Daoy (cell line): ENCODE measurements at places on chromosomes 5 and 9. TPM values are rescaled to one million over a fixed set of nuclear protein-coding genes. Genes with fewer than 3 reads are reported as not detected.

The MLANA gene
- not detected in 2 replicates for total RNA-seq

The AFF4 gene
- 25.0 and 34.2 TPM in 2 replicates for total RNA-seq

The CER1 gene
- total RNA-seq = not detected in 2 replicates

The GFM2 gene
- 43.9 and 48.1 TPM in 2 replicates for total RNA-seq

The GABRB2 gene
- total RNA-seq = 0.09 and 0.11 TPM in 2 replicates

The ZMAT2 gene
- 84.2 and 124 TPM in 2 replicates for total RNA-seq

The ASPN gene
- total RNA-seq = not detected in 2 replicates

The REEP2 gene
- total RNA-seq = 3.4 and 12.3 TPM in 2 replicates

The TXNDC8 gene
- total RNA-seq = not detected in 2 replicates

The ZCCHC9 gene
- total RNA-seq = 46.6 and 49.0 TPM in 2 replicates

The NEUROG1 gene
- total RNA-seq = not detected in 2 replicates

The GLRA1 gene
- not detected in 2 replicates for total RNA-seq

The SEMA6A gene
- 0.34 and 4.9 TPM in 2 replicates for total RNA-seq

The GHR gene
- not detected in 2 replicates for total RNA-seq

The SPATA31C1 gene
- not detected in 2 replicates for total RNA-seq

The FBP2 gene
- not detected in 2 replicates for total RNA-seq

The TRPM6 gene
- 0.03 and 0.11 TPM in 2 replicates for total RNA-seq

The ANKRD18A gene
- total RNA-seq = 1.1 and 1.5 TPM in 2 replicates

The ACOT12 gene
- not detected in 2 replicates for total RNA-seq

The CAMK4 gene
- total RNA-seq = 20.1 and 28.1 TPM in 2 replicates

The DOK3 gene
- total RNA-seq = 3.7 and 3.9 TPM in 2 replicates

The C5orf58 gene
- not detected in 2 replicates for total RNA-seq

The HMMR gene
- total RNA-seq = 78.3 and 106 TPM in 2 replicates

The AP3S1 gene
- total RNA-seq = 109 and 194 TPM in 2 replicates

The ARID3C gene
- not detected in 2 replicates for total RNA-seq

The EQTN gene
- not detected in 2 replicates for total RNA-seq

The TEX48 gene
- total RNA-seq = not detected in 2 replicates

The SLC6A7 gene
- 0.06 TPM in 1 of 2 replicates, not detected in the other for total RNA-seq

The PIP5K1B gene
- 0.09 and 0.57 TPM in 2 replicates for total RNA-seq

The OTP gene
- total RNA-seq = 0.36 TPM in 1 of 2 replicates, not detected in the other

The TICAM2 gene
- total RNA-seq = 0.30 and 0.40 TPM in 2 replicates

The CCDC152 gene
- total RNA-seq = 5.2 and 7.2 TPM in 2 replicates

The PCDHB12 gene
- total RNA-seq = 2.1 and 3.6 TPM in 2 replicates

The IGFBPL1 gene
- 28.8 and 29.9 TPM in 2 replicates for total RNA-seq

The APBA1 gene
- 1.7 and 6.7 TPM in 2 replicates for total RNA-seq

The FUT7 gene
- total RNA-seq = not detected in 2 replicates

The SLC45A2 gene
- total RNA-seq = not detected in 2 replicates

The CAAP1 gene
- total RNA-seq = 20.2 and 46.1 TPM in 2 replicates

The OCLN gene
- total RNA-seq = 30.8 and 39.0 TPM in 2 replicates

The BNIP1 gene
- total RNA-seq = 35.5 and 46.8 TPM in 2 replicates

The FOXD4L5 gene
- total RNA-seq = not detected in 2 replicates

The EIF4E1B gene
- total RNA-seq = not detected in 2 replicates

The UBE2R2 gene
- total RNA-seq = 15.1 and 16.1 TPM in 2 replicates

The PFDN1 gene
- total RNA-seq = 144 and 162 TPM in 2 replicates

The SV2C gene
- 0.03 and 0.11 TPM in 2 replicates for total RNA-seq

The PCDHA13 gene
- total RNA-seq = 0.17 and 0.71 TPM in 2 replicates

The GMCL2 gene
- not detected in 2 replicates for total RNA-seq

The NANS gene
- total RNA-seq = 47.7 and 48.3 TPM in 2 replicates

The GRXCR2 gene
- total RNA-seq = not detected in 2 replicates

The PCDHGB4 gene
- 0.06 and 0.09 TPM in 2 replicates for total RNA-seq

The BRINP1 gene
- not detected in 2 replicates for total RNA-seq

The FAXDC2 gene
- total RNA-seq = 0.12 and 0.46 TPM in 2 replicates

The HTR1A gene
- total RNA-seq = not detected in 2 replicates

The GADD45G gene
- 9.3 and 22.6 TPM in 2 replicates for total RNA-seq

The PCDHGA2 gene
- total RNA-seq = 0.15 and 0.74 TPM in 2 replicates

The TAF11L10 gene
- not detected in 2 replicates for total RNA-seq

The SPAG8 gene
- total RNA-seq = 0.57 and 0.65 TPM in 2 replicates
